ENCODE measurements at places on chromosomes 11 and 22.

GRCh38 chr22:25110596-25110845, 89.1 kb upstream of the CRYBB3 start:
- no peak for DNase-seq

- no peak for DNase-seq
Observed at GRCh38 chr22:36914390-36914752, 943 bp downstream of the CSF2RB start.

DNA sequence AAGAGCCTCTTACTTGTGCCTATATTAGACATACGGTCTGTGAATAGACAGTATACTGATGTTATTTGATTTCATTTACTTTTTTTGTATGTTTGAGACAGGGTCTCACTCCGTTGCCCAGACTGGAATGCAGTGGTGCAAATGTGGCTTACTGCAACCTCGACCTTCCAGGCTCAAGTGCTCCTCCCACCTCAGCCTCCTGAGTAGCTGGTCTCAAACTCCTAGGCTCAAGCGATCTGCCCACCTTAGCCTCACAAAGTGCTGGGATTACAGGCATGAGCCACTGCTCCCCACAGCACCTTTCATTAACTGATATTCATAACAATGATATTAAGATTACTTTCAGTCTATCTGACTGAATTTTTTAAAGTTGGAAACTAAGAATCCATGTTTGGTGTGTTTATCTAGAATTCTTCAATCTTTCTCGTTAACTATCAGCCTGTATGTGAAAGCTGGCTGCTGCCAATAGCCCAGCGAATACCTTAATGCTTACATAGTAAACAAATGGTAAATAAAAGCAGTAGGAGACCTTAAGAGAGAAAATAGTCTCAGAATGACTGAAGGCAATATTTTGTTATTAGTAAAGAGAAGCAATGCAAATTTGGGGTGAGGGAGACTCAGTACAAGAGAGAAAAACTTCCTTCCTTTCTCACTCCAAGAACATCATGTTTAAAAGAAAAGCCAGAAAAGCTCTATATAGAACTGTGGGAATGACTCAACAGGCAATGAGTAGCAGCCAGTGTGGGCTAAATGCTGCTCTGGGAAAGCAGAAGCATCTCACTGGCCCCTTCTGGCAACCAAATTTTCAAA, 101.9 kb downstream of the MRTFA start:
- DNase-seq, result no peak

DNA sequence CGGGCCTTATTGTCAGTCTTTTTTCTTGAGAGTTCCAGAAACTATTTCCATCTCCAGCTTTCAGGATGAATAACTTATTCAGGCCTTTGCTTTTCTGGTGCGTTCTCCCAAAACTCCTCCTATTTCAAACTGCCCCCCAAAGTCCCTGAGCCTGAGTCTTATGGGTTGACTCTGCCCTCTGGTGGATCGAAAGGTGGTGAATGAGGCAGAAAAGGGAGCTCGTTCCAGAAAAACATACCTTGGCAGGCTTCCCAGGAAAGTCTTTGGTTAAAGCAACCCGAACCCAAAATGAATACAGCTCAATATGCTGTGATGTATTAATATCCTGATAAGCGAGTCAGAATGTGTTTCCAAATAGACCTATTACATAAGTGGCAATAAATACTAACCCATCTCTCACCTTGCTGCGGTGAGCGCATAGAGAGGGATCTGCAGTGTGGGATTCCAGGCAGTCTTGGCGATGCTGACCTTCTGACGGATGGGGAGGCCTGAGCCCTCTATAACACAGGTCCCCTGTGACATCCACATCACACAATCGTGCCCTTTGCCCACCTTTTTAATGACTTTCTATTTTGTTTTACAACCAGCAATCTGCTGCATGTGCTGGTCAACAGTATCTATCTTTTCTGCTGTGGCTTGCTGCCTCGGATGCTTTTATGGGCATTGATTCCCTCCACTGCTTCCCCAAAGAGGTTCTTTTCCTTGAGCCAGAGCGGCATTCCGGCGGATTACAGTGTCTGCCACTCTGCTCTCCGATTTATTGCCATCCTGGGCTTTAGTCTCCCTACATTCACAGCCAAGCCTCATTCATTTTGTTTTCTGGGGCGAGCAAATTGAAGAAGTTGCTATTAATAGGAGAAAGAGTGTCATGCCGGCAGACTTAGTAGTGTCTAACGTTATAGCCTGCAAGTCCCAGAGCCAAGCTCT, 756.8 kb downstream of the NTM start:
- peak; percentile 41 for DNase-seq

- no peak for DNase-seq
Observed at GRCh38 chr11:10318527-10318802, 13.6 kb downstream of the ADM start.

GRCh38 chr11:47314992-47315391, 37.5 kb downstream of the MYBPC3 start:
- DNase-seq, result no peak

- peak; percentile 70 for DNase-seq
Observed at GRCh38 chr22:35596821-35597220, 20.3 kb downstream of the MB start.

- no peak for DNase-seq
Observed at GRCh38 chr11:19323502-19323901, 82.8 kb upstream of the E2F8 start.

DNA sequence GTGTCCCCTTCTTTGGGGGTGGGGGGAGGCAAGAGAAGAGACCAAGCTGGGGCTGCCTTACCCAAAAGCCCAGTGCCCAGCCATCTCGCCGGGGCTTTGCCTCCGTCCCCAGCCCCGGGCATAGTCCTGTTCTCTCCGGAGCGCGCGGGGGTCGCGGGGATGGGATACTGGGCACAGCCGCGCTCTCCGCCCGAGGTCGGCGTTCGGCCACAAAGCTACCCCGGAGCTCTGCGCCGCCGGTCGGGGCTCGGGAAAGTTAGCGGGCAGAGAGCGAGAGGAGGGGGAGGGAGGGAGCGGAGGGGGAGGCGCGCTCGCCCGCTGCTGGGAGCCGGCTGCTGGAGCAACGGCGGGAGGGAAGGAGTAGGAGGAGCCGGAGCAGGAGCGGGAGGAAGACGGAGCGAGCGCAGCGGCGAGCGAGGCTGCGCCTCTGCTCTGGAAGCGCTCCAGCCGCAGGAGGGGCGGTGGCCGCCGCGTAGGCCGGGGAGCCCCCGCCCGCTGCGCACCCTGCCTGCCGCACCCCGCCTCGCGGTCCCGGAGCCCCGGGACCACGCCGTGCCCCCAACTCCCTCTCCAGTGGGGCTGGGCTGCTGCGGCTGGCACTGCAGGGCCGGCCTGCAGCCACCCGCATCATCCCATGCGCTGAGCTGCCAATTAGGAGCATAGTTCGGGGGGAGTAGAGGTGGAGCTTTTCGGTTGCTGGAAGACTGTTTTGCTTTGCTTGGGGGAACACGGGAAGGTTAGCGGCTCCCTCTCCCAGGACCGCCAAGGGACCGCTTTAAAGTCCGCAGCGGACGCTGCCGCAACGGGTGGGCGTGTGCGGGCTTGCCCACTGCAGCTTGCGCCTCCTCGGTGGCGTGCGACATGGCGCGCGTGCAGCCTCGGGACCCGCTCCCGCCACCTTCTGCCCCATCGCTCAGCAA, at the start of gene SCN4B:
Gene SCN4B, minus strand, starts transcription at position 272 of the 920 bp plus-strand sequence. Its CDS starts 150 bp downstream, at position 122.
- DNase-seq, result peak; percentile 69

- DNase-seq, result no peak
Observed at GRCh38 chr11:34426766-34427185, 12.0 kb upstream of the CAT start.

- peak; percentile 74 for DNase-seq
Observed at GRCh38 chr11:65780770-65781151, at the start of gene AP5B1. Gene AP5B1, minus strand, starts transcription at chr11:65780976. Its CDS starts 385 bp downstream, at chr11:65780591.

DNA sequence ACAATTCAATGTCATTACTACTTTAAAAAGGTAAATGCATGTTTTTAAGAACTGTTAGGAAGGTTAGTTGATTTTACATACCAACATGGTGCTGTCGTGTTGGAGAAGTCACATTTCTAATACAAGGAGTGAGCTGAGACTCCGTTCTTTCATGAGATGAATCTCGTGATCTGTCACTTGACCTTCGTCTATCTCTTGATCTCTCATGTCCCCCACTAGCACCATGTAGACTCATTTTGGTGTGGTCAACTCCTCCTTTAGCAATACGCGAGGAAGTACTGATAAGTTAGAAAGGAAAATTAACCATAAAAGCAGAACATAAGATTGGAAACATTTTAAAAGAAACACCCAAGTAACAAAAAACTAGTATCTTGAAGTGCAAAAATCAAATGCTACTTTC, 41.5 kb downstream of the BTBD10 start:
- DNase-seq, result no peak
